ENCODE measurements at places on chromosomes 4 and X.

GRCh38 chr4:157779081-157779480 is 393.7 kb downstream of the GASK1B start:
- DNase-seq: no peak

GRCh38 chr4:121564840-121565375 is 131.9 kb downstream of the ANXA5 start:
- DNase-seq: no peak

- peak; percentile 40 for DNase-seq
These were observed 84.5 kb upstream of the MAML3 start for GRCh38 chr4:140238351-140239056.

- DNase-seq: no peak
These were observed 51.6 kb upstream of the HTR2C start for GRCh38 chrX:114532111-114532805.

DNA sequence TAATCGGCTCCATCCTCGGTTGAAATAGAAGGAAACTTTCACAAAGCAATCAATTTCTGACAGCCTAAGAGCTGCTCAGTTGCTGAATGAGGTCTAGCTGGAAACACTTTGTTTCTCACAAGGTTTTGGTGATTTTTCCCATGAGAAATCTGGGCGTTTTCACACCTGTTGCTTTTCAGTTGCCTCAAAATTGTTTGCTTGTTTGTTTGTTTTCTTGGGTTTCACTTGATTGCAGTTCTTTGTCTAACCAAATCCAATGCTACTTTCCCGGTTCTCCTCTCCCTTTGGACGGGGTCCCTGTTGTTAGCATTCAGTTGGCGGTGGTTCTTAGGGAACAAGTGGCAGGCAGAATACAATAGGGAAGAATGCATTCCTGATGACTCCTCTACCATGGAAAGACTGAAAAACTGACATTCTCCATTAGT is 135.5 kb downstream of the PALLD start:
- DNase-seq: no peak

- DNase-seq: no peak
These were observed 61.6 kb upstream of the VAMP7 start for GRCh38 chrX:155819525-155819924.

- DNase-seq: no peak
These were observed 1170.9 kb downstream of the NLGN4X start for GRCh38 chrX:5057786-5058185.

DNA sequence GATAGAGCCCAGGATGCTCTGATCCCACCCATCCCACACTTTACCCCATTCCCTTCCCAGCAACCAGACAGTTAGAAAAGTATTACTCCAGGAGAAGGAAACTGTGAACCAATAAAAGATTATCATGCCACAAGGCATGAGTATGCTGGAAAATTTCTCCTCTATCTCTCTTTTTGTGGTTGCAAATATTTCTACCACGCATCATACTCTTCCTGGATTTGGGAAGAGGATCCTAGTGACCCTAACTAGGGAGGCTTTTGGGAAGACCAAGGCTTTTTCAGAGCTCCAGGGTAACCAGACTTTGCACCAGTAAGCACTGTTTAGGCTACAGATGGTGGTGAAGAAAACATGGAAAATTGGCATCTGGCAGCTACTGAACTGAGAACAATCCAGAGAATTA is 257.6 kb upstream of the CLNK start:
- DNase-seq: no peak

DNA sequence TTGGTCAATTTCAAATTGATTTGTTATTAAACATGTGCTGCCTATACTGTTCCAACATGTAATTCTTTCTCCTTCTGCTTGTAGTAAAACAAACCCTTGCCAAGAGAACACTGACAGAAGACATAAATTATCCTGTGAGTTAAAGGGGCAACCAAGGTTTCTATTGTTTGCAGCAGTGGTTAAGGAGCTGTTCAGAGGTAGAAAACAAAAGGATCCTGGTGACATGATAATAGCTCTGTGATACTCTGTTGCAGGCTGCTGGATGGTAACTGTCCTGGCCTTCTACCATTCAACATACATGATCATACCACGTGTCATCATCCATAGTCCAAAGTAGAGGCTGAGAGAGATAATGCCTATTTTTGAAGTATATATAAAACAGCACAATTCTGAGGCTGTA is 75.8 kb upstream of the F9 start:
- DNase-seq: no peak

- no peak for DNase-seq
These were observed 28.0 kb upstream of the GLRA2 start for GRCh38 chrX:14501327-14501726.

DNA sequence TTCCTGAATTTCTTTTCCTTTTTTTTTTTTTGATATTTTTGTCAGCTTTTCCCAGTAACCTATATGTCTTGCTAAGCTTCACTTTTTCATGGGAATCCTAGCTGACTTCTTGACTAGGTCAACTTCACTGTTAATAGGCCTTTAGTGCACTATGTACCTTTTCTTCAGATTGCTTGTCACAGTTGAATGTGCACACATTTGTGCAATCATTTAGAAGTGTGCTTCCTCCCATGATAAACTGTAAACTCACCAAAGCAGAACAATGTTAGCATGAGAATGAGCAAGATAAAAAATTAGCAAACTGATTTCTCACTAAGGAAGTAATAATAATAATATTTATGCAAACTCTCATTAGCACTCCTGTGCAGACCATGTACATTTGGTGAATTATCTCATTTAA is 173.2 kb downstream of the PABPC4L start:
- DNase-seq: no peak

DNA sequence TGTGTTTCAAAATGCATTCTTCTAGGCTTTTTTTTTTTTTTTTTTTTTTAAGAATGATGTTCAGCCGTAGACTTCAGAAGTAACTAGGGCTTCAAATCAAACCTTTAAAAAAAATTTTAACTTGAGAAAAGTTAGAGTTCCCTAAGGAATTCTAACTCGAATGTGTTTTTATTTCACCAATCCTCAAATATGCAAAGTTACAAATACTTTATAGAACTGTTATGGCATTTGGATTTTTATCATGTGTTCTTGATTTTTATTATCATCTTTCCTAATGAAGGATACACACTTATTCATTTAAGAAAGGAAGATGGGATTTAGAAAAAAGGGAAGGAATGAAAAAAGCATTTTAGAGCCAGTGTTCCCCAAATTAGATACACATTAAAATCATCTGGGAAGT is 200.6 kb upstream of the LDB2 start:
- no peak for DNase-seq

DNA sequence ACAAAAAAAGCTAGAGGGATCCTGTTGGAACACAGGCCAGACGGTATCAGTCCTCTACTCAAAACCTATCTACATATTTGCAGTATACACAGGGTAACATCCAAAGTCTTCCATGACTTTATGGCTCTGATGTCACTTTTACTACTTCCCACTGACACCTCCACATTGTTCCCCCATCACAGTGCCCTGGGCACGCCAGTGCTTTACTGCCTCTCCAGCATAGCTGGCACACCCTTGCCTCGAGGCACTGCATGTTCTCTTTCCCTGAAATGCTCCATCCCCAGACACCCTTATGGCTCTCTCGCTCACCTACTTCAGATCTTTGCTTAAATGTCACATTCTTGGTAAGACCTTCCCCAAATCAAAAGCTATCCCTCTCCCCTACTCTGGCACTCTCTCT is 6.3 kb upstream of the ATP10D start:
- no peak for DNase-seq

GRCh38 chr4:118171381-118171780 is 137.1 kb downstream of the NDST3 start:
- no peak for DNase-seq

GRCh38 chr4:87840149-87840548 is 7.4 kb downstream of the MEPE start:
- no peak for DNase-seq

GRCh38 chr4:159498446-159499115 is 395.7 kb downstream of the RAPGEF2 start:
- DNase-seq: no peak

DNA sequence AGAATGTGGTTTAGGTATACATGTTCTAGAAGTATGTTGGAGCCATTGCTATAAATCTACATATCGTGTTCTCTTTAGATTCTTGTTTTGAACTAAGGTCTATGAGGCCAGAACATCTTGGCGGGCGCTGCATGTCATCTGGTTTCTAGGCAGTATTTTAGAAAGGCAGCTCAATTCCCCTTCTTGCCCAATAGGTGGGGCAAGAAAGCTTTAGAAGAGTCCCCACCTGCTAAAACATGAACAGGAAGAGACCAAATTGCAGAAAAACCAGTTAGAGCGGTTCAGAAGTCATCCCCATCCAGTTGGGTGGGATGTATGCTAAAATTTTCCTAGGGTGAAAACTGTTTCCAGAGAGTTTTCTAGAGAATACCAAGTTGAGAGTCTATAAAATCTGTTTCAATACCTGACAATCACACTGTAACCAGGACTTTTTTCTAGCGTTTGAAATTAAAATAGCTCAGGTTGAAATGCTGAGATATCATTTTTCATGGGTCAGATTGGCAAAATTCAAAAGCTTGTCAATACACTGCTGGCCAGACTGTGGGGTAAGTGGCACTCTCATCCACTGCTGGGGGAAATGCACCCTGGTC is 17.5 kb upstream of the SH3KBP1 start:
- peak; percentile 45 for DNase-seq

- DNase-seq: no peak
These were observed 121.2 kb downstream of the GASK1B start for GRCh38 chr4:158051401-158052235.

GRCh38 chrX:108361316-108361715 is 76.9 kb downstream of the COL4A6 start:
- no peak for DNase-seq

GRCh38 chr4:158870282-158870625 is 101.4 kb downstream of the FNIP2 start:
- DNase-seq: no peak

GRCh38 chr4:143700046-143700415 is 444 bp downstream of the FREM3 start:
- DNase-seq: no peak

DNA sequence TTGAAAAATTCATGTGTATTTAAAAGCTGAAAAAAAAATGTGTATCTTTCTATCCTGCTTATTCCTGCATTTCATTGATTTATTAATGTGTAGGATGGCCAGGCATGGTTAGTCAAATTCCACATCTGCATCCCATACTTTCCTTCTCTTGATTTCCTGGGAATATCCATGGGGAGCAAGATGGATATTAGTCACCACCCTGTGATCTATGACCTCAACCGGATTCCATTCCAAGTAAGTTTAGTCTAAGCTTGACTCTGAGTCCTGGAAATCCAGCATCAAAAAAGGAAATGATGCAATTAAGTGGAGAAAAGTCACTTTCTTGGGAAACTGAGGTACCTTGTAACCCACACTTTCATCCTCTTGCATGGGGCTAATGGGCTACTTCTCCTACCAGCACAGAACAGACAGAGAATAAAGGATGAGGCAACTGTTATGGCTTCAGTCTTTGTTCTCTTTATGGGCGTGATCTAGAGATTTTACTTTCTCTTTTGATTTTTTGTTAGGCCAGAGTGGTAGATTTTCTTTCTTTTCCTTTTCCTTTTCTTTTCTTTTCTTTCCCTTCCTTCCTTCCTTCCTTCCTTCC is 17.1 kb upstream of the BEX4 start:
- DNase-seq: no peak

DNA sequence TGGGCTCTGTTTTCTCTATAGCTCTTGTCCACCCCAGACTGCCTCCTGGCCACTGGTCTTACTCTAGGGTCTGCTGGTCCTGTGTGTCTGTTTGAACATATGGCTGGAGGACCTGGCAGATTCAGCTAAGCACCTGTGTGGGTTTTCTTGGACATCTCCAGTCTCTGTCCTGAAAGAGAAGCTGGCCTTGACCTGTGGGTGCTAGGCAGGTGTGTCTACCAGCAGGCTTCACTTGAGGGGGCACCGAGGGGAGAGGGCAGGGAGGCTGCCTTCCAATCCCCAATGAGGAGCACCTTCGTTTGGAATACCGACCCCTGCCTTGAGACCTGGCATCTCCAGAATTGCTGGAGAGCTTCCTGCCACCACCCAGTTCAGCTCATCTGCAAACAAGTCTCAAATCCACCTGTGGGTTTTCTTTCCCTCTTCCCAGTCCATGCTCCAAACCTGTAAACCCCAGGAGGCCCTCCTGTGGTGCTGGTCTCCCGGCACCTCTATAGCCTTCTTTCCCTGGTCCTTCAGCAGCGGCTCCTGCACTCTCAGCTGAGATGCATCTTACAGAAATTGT is 45.2 kb downstream of the HTRA3 start:
- no peak for DNase-seq
